ENCODE measurements at places on chromosomes 6 and 20.

DNA sequence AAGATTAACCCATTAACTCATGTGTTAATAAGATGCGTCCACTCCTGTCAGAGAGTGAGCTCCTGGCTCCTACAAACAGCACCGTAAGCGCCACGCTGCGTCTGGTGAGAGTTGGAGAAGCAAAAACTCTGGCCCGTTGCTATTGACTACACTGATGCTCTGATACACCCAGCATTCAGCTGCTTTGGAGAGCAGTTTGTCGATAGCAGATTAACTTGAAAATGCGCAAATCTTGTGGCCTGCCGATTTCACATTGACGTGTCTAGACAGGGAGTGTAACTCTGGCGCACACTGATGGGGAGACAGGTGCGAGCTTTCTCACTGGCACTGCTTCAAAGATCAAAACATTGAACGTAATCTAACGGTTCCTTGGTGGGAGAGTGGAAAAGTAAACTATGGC is 151.7 kb upstream of the RPS6KA2 start:
- peak; percentile 12 for DNase-seq

GRCh38 chr6:27237089-27237803 is 10.3 kb upstream of the PRSS16 start:
- DNase-seq, result peak; percentile 64

DNA sequence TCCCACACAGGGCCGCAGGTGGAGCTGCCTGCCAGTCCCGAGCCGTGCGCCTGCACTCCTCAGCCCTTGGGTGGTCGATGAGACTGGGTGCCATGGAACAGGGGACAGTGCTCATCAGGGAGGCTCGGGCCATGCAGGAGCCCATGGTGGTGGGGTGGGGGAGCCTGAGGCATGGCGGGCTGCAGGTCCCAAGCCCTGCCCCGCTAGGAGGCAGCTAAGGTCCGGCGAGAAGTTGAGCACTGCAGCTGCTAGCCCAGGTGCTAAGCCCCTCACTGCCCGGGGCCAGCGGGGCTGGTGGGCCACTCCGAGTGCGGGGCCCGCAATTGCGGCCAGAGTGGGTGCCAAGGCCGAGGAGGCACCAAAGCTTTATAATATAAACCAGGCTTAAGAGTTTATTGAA is 479.7 kb downstream of the MMUT start:
- DNase-seq, result no peak

- DNase-seq, result no peak
These were observed 17.9 kb downstream of the FAXC start for GRCh38 chr6:99331531-99331930.

GRCh38 chr6:155100087-155100486 is 105.0 kb downstream of the TIAM2 start:
- DNase-seq, result no peak

DNA sequence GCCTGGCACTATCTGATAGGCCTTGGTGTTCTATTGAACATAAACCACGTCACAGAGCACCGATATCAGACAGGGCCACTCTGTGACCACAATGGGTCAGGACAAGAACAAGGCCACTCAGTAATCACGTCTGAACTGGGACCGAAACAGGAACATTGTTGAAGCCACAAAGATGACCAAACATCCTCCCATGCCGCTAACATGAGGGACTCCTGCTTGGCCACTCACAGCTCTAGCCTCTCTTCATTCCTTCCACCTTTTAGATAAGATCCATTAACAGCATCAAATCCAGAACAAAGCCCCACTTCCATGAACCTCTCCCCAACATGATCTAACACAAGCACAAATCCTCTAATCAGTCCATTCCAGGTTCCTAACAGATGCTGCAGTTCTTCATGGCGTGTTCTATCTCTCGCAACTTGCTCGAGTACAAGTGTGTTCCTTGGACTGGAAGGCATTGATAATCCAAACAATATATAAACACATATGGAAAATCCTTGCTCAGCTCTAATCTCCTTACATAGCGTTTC is 7.4 kb downstream of the SIRT5 start:
- DNase-seq, result no peak

GRCh38 chr6:159729598-159730331 is 2.5 kb downstream of the WTAP start:
- no peak for DNase-seq

GRCh38 chr6:120534954-120535353 is 799.3 kb downstream of the TBC1D32 start:
- no peak for DNase-seq

- no peak for DNase-seq
These were observed 420.9 kb downstream of the PREX1 start for GRCh38 chr20:48406912-48407340.

GRCh38 chr20:20992686-20993360 is 113.3 kb downstream of the LINC00237 start:
- DNase-seq, result no peak

GRCh38 chr6:140360651-140361050 is 986.2 kb upstream of the CITED2 start:
- DNase-seq, result no peak

DNA sequence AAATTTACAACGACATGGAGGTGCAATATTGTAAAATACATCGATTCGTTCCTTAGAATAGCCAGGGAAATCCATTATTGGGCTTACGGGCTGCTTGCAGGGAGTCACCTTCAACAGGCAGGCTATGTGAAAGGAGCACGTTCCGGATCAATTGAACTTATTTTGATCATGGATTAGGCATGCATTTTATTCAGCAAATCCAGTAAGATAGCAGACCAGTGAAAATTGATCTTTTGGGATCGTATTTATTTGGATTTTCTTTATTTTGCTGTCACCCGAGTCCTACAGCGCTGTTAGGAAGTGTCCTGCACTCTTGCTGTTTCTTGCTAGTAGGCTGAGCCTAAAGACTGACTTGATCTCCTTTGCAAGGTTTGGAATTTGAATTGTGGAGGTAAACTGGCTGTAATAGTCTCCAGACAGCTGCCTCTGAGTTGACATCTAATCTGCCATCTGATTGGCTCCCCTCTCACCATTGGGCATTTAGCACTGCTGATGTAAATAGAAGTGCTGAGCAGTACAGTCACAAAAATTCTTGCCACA is 3.0 kb downstream of the ARID1B start:
- peak; percentile 73 for DNase-seq

- DNase-seq, result no peak
These were observed 57.9 kb upstream of the DACT2 start for GRCh38 chr6:168377484-168377855.

- no peak for DNase-seq
These were observed 15.2 kb downstream of the FAM210B start for GRCh38 chr20:56373942-56374341.

DNA sequence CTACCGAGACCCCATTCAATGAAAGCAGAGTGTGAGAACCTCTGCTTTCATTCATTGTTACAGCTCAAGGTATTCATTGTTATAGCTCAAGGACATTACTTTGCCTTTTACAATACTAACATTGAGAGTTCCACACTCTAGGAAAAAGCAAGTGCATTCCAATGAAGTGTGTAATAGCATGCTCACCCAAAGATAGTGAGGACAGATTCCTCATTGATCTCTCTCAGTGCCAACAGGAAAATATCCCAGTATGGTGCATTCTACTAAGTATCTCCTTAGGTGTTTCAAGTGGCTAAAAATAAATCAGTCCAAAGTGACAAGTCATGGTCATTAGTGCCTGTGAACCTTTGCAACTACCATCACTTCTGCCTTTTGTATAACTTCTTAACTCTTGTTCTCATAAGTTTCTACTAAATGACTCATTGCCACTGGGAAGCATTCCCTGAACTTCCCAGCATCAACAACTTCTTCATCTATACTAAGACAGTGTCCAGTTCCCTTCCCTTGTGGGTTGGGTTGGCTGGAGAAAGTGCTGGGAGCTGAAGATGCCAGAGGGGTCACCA is 140.7 kb upstream of the STXBP5 start:
- DNase-seq, result no peak

DNA sequence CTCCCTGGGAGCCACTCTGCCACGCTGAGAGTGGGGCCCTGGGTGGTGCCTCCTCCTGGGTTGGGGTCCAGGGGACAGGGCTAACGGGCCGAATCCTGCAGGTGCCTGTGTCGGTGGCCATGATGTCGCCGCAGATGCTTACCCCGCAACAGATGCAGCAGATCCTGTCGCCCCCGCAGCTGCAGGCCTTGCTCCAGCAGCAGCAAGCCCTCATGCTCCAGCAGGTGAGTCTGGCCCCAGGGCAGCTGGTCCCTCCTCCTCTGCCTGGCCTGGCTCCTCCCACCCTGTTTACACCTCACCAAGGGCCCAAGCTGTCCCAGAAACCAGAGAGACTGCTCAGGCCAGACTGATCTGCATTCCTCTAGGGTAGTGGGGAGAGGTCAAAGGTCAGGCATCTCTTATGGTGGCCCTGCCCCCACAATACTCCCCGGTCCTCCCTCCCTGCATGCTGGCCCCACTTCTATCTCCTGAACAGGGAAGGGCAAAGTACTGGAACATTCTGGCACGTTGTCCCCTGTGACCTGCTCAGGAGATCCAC is 38.6 kb downstream of the FOXP4 start:
- DNase-seq, result no peak

GRCh38 chr6:170254315-170255213 is 36.3 kb downstream of the DLL1 start:
- no peak for DNase-seq

GRCh38 chr6:15392182-15392581 is 146.3 kb downstream of the JARID2 start:
- DNase-seq, result no peak

DNA sequence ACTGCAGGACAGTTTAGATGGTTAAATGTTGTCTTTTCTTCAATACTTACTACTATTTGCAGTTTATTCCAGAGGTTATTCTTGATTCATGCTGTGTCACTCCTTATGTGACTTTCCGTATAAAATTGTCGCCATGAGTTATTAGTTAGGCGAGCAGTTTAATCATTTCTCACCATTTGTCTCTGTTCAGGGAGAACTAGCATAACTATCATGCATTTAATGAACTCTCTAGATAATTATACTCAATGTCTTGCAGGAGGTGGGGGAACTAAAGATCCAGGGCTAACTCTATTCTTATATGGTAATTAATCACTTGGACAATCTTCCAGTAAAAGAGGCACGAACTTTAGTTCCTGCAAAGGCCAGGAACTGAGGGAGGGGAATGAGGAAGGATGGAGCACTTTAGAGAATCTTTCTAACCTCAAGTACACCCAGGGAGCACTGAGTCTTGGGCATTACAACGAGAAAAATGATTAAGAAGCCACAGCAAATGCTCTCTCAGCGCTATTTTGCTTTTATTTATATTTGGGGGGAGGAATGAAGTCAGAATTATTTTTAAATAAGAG is 58.3 kb downstream of the IYD start:
- no peak for DNase-seq

DNA sequence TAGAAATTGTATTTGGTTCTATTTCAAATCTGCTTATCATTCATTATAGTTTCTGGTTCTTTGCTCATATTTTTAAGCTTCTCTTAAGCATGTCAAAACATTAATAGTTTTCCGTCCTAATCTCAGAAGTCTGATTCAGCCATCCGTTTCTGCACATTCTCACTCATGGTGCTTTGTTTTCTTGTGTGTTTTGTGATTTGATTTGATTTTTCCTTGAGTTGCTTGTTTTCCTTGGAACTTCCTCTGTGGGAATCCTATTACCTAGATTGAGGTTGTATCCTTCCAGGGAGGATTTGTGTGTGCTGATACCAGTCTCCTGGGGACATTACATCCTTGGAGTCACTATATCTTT is 7.9 kb downstream of the SNX9 start:
- DNase-seq, result no peak

DNA sequence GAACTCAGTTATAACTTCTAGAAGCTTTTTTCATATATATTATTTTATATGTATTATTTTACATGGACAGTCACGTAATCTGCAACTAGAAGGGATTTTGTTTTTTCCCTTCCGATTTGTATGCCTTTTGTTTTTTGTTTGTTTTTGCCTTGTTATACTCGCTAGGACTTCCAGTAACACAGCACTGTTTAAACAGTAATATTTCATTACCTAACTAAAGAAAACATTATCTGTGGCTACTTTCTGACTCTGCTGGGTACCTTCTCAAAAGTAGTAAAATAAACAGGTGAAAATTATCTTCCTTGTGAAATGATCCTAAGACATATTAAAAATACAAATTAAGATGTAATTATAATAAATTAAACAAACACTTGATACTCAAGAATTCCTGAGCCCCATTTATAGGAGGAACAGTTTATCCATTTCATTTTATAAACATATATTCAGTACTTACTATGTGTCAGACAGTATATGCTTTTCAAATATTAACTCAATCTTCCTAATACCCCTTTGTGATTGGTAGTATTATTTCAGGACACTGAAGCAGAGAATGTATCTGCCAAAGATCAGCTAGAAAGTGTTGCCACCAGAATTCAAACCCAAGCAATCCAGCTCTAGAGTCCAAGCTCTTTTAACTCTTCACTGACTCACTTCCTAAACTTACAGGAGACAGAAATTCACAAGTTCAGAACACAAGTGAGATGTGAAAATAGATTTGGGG is 65.3 kb downstream of the MAP3K5 start:
- no peak for DNase-seq

GRCh38 chr6:3147914-3148757 is 9.2 kb downstream of the TUBB2A start:
- no peak for DNase-seq

- peak; percentile 90 for DNase-seq
These were observed 18.1 kb downstream of the OR2B2 start for GRCh38 chr6:27893836-27894807.

- no peak for DNase-seq
These were observed 244.2 kb upstream of the RIMS1 start for GRCh38 chr6:71642120-71642519.

GRCh38 chr6:42264852-42265390 is 47.3 kb upstream of the MRPS10 start:
- no peak for DNase-seq

DNA sequence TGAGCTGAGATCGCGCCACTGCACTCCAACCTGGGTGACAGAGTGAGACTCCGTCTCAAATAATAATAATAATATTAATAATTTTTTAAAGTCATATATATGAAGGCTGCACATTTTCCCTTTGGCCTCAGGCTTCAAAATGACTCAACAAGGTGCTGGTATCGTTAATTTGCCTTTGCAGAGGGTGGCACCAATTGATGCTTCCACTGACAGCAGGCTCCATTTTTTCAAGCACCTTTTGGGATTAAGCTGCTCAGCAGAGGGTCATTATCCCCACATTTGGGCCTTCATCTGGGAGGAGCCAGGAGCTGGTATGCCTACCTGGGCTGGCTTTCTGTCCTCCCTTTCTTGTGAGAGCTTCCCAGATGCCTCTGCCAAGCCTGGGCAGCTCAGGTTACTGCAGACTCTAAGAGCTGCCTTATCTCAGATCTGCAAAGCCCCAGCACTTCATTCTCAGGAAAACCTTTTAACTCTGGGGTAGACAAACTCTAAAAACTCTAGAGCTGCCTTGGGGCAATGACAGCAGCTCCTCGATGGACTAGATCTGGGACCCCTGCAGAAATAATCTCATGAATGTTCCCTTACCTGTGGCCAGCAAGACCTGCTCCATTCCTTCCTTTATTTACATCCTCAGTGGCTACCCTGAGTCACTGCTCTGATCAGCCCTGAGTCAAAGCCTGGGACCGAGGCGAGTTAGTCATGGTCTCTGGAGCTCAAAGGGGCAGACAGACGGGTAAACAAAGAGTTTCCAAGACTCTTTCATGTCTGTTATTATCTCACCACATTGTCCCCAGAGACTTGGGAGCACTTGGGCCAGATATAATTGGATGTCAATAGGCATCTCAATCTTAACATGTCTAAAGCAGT is 80.0 kb upstream of the EYA2 start:
- no peak for DNase-seq

Data from activated CD8-positive, alpha-beta T cell treated with anti-CD3 and anti-CD28 coated beads, Interleukin-2, amount 10 ng/mL, durations not matched to agents 7 days and 5 days (primary cell).